ENCODE measurements at places on chromosomes 12 and 14. TPM values are rescaled to one million over a fixed set of nuclear protein-coding genes. Genes with fewer than 3 reads are reported as not detected.
A peak's percentile ranks its signal among the peaks of the same experiment; 100 is the strongest.

CLEC1B gene
- total RNA-seq: not detected

MGAT4C gene
- 1.1 TPM for total RNA-seq

KCNA1 gene
- total RNA-seq: not detected

GRCh38 chr12:45435945-45436710, 220.2 kb downstream of the ANO6 start:
- DNase-seq: no peak

- peak; percentile 97 for DNase-seq
Measured at GRCh38 chr14:34496679-34497513, 34.9 kb upstream of the SPTSSA start.

All from H4 (cell line).